Cerebellar nuclear complex (tissue), 1 donor: ENCODE measurements at places on chromosomes 2 and 18.

DNA sequence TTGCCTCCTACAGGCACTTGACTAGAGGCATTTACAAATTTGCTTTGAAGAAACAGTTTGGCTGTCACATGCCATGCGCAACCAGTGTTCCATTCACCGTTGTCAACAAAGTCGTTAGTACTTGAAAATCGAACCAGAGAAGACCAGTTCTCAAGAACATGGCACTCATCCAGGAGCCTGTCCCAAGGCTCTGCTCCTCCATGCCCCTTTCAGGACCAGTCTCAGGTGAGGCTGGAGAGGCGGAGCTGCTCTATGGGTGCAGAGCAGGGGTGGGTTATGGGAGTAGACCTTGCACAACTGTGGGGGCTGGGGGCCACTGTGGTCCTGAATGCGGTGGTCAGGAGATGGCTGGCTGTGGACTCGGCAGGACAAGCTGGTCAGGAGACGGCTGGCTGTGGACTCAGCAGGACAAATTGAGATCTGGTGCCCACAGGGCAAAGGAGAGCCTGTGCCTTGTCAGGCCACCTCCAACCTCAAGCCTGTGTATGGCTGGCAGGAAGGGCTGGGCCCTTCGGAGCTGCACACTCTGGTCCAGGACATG, 12.3 kb upstream of the ATP9B start:
- no peak for DNase-seq

- no peak for DNase-seq
Measured at GRCh38 chr2:152420936-152421335, 86.0 kb downstream of the FMNL2 start.

DNA sequence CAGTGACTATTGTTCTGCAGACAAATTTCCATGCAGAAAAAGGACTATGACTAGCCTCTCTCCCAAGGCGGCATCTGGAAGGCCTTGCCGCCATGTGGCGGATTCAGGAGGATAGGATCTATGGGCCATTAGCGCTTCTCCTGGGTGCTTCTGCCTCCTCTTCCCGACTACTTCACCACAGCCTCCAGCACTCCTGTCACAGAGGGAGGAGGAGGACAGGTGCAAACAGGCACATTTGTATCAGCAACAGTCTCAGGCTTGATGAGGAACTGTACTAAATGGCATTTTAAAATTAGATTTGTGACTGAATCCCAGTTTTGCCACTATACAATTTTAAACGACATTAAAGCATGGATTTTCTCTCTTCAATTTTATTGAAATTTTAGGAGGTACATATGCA, 114.9 kb downstream of the NOL10 start:
- DNase-seq = no peak

DNA sequence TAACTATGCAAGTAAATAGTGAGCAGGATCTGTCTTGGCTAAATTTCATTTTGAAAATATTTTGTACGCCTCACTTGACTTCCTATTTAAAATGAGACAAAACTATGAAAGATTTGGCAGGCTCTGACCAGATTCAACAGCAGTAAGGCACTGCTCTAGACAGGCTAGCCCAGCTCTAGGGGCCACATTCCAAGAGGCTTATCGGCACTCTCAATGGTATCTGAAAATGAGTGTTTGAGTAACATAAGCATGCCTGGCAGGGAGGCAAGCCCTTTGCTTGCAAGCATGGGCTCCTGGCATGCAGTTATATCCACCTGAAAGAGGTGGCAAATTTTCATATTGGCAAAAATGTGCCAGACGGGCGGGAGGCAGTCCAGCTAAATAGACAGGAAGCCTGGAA, 10.5 kb downstream of the CAPN13 start:
- DNase-seq = no peak

DNA sequence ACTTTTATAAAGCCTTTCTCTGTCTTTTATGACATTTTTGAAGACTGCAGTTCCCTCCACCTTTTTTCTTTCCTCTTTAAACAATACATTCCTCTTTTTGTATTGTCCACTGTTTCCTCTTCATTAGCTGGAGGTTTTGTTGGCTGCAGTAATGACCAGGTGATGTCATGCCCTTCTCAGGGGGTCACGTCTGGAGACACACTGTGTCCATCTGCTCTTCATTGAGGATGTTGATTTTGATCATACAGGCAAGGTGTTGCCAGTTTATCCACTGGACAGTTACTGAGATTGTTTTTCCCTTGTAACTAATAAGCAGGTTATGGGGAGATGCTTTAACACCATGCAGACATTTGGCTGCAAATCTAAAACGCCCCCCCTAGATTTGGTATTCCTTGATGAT, 19.8 kb downstream of the ZNF407 start:
- DNase-seq = no peak

DNA sequence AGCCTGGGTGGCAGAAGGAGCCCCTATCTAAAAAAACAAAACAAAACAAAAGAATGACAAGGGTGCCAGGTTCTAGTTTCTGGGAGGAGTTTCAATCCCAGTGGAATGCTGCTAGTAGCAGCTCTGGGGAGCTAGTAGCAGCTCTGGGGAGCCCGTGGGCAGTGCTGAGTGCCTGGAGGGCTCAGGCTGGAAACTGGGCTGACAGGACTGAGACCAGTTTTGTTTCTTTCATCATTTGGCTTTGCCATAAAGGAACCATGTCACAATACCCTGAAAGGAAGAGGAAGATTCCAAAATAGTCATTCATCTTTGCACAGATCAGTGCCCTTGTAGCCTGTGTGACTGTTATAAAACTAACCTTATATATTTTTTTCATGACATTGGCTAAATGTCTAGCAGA, 10.6 kb downstream of the MFSD6 start:
- no peak for DNase-seq

GRCh38 chr18:73646772-73647171, 500.9 kb downstream of the FBXO15 start:
- no peak for DNase-seq
